ENCODE measurements at places on chromosomes 1 and 21.

DNA sequence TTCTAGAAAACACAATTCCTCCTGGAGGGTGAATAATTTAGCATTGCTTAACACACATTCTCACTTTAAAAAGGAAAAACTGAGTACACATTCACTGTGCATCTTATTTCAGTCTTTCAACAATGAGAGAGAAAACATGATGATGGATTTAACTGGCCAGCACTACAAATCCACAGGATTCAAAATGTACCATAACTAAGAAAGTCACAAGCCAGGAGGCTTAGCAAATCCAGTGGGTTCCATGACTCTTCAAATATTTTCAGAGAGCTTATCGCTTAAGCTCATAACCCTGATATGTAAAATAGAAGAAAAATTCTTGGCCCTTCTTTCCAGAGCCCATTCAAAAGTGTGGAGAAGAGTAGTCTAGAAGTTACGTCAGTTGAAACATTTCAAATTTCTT is 820.3 kb downstream of the LTN1 start:
- DNase-seq, result no peak

- DNase-seq, result no peak
Measured at GRCh38 chr1:66478116-66478515, 55.8 kb upstream of the SGIP1 start.

DNA sequence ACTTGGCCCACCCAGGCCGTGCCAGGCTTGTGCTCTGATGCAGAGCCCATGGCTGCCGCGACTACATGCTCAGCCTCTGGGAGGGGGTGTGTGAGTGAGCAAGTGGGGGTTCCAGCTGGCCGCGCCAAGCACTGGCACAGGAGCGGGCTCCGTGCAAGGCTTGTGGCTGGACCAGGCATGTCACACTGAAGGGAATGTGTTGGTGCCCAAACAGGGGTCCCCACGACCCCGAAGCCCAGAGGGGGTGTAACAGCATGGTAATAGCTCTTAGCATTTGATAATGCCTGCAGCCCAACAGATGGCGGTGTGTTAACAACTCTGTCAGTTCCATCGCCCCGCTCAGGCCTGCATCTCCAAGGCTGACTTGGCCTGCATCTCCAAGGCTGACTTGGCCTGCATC is 38.3 kb upstream of the CD46 start:
- no peak for DNase-seq

GRCh38 chr21:38447611-38448010 is 50.7 kb downstream of the ERG start:
- no peak for DNase-seq

DNA sequence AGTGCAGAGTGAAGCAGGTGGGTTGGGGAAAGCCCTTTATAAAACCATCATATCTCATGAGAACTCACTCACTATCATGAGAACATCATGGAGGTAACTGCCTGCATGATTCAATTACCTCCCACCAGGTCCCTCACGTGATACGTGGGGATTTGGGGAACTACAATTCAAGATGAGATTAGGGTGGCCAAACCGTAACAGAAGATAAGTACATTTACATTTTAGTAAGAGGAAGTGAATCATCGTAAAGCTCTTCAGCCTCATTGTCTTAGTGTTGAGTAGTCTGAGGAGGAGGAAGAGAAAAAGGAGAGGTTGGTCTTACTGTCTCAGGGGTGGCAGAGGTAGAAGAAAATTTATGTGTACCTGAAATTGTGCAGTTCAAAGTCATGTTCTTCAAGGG is 1053.4 kb upstream of the ADGRL4 start:
- DNase-seq, result no peak

GRCh38 chr1:208203848-208204609 is 40.2 kb downstream of the PLXNA2 start:
- no peak for DNase-seq

GRCh38 chr1:114248162-114248561 is 94.5 kb upstream of the SYT6 start:
- DNase-seq, result no peak

- DNase-seq, result no peak
Measured at GRCh38 chr1:179340918-179341317, 24.9 kb upstream of the AXDND1 start.

DNA sequence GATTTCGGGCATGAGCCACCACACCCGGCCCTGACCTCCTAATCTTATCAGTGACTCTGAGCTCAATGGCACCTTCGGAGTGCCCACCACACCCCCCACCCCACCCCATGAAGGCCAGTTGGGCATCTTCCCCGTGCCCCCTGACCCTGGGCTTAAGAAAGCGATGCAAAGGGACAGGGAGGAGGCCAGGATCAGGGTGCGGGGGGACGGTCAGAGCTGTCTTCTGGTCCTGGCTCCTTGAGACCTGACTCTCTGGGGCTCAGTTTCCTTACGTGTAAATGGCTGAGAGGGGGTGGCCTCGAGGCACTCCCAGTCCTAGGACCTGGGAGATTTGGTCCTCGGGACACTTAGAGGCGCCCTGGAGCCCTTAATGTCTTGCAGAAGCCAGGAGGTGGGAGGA is 103.9 kb upstream of the VAMP3 start:
- no peak for DNase-seq

GRCh38 chr1:233609926-233610325 is 4.0 kb upstream of the KCNK1 start:
- DNase-seq, result no peak

DNA sequence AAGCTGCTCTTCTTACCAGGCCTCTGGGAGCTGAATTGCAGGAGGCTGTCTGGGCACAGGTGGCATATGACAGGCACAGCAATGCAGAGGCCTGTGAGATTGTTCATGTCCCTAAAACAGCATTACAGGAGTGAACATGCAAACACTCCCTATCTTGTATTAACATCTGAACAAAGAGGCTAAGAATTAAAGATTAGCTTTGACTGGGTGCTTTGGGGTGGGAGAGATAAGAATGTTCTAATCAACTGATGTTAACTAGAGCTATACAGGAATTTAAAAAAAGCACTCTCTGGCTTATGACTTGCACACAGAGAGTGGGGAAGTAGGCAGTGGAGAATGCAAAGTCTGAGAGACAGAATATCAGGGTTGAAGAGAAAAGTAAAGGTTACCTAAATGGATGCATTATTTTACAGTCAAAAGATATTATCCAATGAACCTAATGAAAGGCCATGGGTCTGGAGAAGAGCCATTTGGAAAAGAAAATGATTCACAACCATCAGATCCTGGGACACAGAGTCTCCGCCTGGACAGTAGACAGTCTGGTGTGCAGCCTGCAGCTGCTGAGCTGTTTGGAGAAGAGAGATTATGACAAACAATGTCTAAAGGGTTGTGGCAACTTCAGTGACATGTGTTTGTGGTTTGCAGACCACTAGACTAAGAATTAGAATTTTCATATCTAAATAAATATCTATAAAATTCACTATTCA is 20.2 kb downstream of the DPT start:
- no peak for DNase-seq

GRCh38 chr1:206723805-206724472 is 39.2 kb downstream of the MAPKAPK2 start:
- DNase-seq, result no peak

DNA sequence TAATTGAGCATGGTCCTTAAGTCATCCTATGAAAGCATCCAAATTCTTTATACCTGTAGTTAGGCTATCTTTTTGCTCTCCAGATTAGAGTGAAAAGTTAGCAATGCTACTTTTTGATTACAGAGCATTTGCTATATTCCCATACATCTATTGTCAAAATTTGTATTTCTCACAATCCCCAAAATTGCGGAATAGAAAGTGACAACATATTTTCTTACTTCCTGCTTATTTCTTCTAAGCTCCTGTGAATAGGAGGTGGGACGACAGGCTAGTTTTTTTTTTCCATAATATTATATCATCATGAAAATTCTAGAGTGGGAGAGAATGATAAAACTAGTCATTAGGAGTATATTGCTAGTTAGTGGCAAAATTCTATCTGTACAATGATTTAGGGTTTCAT is 264.0 kb upstream of the DPYD start:
- no peak for DNase-seq

DNA sequence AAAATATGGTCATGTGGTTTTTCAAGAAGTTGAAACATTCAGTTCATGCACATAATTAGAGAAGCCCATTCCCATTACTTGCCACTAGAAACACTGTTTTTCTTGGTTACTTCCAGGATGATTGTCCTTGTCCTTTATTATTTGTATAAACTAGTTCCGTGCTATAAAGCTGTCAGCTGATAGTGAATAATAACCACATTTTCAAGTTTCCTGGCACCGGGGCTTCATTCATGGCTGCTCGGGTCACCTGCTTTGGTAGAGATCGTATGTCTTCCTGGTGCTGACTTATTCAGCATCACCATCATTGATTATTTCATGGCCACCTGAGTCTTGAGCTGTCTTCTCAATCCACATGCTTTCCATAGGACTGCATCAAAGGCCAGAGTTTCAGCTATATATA is 62.9 kb upstream of the ZNF326 start:
- no peak for DNase-seq
